Fibroblast of skin of right quadriceps (primary cell): ENCODE measurements at places on chromosomes 2 and 18.
A peak's percentile ranks its signal among the peaks of the same experiment; 100 is the strongest.

GRCh38 chr18:9987931-9988330 is 74.1 kb downstream of the VAPA start:
- DNase-seq: no peak

DNA sequence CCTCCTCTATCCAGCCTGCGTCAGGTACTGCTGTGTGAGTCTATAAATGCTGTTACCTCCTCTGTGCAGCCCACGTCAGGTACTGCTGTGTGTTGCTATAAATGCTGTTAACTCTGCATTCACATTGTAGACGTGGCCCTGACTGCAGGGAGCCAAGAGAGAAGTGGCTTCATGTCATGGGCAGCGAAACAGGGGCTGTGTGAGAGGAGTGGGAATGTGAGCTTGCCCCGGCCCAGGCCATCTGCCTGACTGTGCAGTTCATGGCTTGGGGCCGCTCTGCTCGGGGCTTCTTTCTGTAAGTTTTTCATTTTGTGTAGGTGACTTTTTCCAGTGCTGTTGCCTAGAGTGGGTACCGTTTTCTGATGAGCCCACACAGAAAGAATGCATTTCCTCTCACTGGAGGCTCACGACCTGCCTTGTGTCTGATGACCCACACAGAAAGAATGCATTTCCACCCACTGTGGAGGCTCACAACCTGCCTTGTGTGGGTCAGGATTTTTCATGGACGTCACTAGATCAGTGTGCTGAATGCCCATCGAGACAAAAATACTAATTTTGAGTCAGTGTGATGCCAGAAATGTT is 104.5 kb downstream of the SNTG2 start:
- DNase-seq: peak; percentile 83

- DNase-seq: no peak
Observed at GRCh38 chr2:232683368-232683767, 13.8 kb upstream of the GIGYF2 start.

- DNase-seq: no peak
Observed at GRCh38 chr18:42363446-42364441, 408.7 kb downstream of the PIK3C3 start.

DNA sequence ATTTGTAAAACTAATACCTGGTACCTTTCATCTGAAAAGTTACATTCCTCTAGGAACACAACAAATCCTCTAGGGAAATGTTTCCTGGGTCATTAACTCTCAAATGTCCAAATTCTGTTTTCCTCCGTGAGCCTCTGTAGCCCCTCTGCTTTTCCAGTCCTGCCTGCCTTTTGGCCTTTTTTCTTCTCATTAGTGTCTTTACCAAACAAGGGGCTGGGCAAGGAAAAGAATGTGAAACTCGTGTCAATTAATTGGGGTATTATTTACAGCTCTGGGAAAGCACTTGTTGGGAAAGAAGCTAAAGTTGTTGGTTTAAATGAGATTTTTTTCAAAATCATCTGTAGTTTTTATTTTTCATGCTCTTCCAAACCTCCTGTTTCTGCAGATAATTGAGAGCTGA is 198.1 kb upstream of the NRP2 start:
- DNase-seq: no peak

DNA sequence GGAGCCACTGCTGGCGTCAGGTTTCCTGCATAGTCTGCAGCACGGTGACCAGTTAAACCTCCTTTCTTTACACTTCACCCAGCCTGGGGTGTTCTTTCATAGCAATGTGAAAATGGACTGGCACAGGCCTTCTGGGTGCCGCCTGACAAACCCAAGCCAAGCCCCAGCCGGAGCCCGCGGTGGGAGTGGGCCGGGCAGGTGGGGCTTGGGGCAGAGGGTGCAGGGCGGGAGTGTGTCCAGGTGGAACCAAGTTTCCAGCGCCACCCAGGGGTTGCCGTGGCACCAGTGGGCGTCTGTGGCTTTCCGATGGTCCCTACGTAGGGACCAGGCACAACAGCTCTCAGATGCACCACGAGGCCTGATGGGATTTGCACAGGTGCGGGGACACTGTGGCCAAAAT is 75.8 kb downstream of the RTP5 start:
- DNase-seq: no peak

DNA sequence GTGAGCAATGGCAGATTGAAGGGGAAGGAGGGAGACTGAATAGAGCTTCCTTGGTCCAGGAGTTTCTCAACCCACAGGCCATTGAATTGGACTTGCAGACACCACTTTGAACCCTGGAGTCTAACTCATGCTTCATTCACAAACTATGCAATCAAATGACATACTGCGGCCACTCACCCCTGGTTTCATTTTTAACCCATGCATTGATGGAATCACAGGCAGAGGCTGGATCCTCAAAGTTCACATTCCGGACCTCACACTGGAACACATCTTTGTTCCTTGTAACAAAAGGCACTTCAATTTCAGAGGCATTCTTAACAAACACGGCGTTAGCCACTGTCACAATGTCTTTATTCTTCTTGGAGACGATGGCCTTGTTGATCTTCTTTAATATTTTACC is 40.7 kb downstream of the MRPL44 start:
- no peak for DNase-seq

DNA sequence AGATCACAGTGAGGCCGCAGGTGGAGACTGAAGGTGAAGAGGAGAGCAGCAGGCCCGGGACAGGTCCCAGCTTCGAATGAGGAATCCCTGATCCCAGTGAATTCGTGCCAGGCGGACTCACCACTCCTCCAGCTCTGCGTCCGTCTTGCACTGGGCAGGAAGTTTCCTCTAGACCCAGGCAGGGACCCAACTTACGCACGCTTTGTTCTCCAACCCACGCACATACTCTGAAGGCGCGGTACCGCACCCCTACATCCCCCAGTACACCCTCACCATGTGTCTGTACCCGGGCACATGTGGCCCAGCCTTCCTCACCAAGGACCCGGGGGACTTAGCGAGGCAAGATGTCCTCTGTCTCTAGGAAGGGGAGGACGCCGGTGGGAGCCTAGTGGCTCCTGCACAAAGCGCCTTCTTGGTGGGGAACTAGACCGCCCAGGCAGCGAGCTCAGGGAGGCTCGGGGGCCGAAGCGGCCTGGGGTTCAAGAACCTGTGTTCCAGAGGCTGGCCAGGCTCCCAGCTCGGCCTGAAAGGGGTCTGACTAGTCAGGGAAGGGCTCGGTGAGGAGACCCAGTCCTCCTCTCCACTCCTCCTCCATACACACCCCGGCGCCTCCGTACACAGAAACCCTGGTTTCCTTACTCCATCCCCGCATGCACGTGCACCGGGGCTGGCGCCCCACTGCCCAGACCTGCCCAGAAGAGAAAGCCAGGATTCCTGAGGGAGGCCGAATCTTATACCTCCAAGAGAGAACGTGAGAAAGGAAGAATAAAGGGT is 38.3 kb upstream of the ATP6V1B1 start:
- no peak for DNase-seq

GRCh38 chr18:2978661-2979106 is 34.3 kb downstream of the LPIN2 start:
- DNase-seq: peak; percentile 81

DNA sequence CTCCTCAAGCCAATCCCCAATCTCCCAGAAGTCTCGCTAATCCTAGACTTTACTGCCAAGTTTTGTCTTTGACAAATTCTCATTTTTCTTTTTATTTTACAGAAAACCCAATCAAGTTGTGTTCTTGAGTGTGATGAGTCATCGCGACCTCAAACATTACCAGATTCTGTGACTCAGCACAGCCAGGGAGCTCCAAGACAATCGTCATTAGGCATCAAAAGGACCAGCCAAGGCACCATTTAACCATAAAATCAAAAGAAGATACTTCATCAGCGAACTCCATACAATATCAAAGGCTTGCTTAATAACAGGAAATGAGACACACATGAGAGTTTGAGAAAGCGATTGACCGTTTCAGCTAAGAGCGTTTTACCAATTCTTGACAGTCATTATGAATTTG is 146.2 kb upstream of the AGAP1 start:
- DNase-seq: peak; percentile 94

GRCh38 chr2:217599906-217600305 is 402.9 kb downstream of the TNS1 start:
- peak; percentile 44 for DNase-seq

GRCh38 chr2:144679942-144680341 is 160.0 kb upstream of the ZEB2 start:
- DNase-seq: no peak

DNA sequence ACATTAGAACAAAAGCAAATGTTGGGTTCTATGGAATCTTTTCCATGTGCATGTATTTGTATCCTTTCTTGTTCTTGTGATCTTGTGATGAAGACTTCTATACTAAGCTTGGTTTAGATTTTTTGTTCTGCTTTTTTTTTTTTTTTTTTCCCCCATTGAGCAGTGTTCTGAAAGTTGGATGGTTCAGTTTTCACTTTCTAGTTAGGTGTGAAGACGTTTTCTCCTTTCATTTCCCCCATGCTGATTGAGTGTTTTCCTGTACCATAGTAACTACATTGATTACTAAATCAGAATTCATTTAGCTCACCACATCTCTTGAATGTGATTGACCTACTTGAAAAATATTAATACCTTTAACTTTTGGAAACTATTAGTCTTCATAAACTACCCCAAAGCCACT is 34.1 kb downstream of the NOP58 start:
- DNase-seq: no peak

- DNase-seq: no peak
Observed at GRCh38 chr2:1748176-1748740, 3.9 kb upstream of the PXDN start.

DNA sequence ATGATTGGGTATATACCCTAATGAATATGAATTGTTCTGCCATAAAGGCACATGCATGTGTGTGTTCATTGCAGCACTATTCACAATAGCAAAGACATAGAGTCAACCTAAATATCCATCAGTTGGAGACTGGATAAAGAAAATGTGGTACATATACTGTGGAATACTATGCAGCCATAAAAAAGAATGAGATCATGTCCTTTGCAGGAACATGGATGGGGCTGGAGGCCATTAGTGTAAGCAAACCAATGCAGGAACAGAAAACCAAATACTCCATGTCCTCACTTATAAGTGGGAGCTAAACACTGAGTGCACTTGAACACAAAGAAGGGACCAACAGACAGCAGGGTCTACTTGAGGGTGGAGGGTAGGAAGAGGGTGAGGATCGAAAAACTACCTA is 43.2 kb downstream of the TTC39C start:
- DNase-seq: no peak

DNA sequence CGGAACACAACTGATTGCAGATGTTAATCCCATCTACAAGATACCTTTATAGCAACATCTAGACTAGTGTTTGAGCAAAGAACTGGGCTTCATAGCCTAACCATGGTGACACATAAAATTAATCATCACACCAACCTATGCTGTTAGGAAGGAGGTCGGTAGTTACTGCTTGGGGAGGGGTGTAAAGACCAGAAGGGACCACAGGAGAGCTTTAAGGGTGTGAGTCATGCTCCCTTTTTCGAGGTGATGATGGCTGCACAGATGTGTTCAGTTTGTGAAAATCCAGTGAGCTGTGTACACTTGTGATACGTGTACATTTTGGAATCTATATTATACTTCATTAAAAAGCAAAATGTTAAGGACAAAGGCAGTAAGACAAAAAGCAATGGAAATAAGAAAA is 4.6 kb upstream of the SEH1L start:
- DNase-seq: peak; percentile 78

DNA sequence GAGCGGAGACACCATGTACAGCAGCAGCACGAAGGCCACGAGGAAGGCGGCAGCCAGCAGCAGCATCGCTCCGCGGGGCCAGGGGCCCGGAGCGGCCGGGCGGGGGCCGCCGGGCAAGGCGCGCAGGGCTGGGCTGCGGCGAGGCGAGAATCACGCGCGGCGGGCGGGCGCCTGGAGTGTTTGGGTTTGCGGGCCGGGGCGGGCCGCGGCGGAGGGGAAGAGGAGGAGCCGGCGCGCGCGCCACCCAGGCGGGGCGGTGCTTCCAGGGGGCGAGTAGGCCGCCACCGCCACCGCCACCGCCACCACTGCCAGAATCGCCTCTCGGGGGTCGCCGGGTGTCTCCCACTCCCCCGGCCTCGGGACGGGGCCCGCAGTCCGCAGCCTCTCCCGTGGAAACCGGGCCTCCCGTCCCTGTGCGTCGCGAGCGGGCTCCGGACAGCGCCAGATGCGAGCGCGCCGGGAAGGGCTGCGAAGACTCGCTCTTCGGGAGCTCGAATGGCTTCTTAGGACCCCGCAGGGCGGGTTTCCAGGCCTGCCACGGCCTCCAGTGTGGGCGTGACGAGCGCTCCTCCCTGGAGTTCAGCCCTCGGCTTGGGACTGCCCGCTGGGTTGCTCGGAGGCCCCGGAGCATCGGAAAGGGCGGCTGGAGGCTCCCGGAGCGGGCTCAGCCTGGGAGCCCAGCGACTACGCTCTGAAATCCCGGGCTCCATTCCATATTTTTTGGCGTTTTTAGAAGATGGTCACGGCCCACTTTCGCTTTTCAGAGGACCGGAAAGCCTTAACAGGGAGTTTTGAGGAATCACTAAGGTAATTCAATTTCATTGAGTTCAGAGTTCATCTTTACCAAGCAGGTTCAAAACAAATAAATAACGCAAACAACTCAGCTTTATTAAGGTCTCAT is at the start of gene KDSR:
Gene KDSR (minus strand): TSS at position 154 of the 901 bp plus-strand sequence. CDS start 88 bp downstream, at position 66.
- DNase-seq: peak; percentile 99

DNA sequence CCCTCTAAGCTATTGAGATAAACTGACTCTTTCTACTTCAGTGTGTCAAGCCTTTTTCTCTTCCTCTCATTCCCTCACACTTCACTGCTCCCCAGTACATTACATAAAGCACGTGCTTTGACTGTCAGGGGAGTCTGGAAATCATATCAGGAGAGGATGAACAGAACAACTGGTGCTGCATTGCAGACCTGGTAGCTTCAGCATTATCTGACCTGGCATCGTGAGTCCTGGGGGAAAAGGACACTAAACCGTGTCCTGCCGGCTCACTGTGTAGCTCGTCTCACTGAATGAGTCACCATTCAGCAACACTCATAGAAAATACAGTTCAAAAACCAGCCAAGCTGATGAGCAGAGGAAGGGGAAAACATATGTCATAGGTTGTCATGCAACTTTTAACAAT is 108.5 kb upstream of the UNC80 start:
- DNase-seq: peak; percentile 36

DNA sequence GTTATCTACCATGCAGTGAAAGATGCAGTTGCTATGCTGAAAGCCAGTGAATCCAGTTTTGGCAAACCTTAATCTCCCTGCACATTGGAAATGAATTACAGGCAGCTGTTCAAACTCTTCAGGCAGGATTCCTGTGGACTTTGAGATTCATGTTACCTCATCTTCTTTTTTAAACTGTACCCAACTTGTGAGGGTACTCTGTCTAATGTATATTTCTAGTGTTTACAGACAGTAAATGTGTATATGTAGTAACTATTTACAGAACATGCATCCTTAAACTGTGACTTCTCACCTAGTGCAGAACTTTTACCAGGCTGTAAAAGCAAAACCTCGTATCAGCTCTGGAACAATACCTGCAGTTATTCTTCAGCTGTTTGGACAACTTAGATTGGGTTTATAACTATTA is 50.9 kb downstream of the KDM3A start:
- DNase-seq: no peak
